ENCODE measurements at places on chromosomes 6 and 20. TPM values are rescaled to one million over a fixed set of nuclear protein-coding genes. Genes with fewer than 3 reads are reported as not detected.

CFB gene
- 13.6 TPM for total RNA-seq

GRCh38 chr6:37942606-37943376 lies 123.3 kb downstream of the ZFAND3 start:
- no peak for DNase-seq

DNA sequence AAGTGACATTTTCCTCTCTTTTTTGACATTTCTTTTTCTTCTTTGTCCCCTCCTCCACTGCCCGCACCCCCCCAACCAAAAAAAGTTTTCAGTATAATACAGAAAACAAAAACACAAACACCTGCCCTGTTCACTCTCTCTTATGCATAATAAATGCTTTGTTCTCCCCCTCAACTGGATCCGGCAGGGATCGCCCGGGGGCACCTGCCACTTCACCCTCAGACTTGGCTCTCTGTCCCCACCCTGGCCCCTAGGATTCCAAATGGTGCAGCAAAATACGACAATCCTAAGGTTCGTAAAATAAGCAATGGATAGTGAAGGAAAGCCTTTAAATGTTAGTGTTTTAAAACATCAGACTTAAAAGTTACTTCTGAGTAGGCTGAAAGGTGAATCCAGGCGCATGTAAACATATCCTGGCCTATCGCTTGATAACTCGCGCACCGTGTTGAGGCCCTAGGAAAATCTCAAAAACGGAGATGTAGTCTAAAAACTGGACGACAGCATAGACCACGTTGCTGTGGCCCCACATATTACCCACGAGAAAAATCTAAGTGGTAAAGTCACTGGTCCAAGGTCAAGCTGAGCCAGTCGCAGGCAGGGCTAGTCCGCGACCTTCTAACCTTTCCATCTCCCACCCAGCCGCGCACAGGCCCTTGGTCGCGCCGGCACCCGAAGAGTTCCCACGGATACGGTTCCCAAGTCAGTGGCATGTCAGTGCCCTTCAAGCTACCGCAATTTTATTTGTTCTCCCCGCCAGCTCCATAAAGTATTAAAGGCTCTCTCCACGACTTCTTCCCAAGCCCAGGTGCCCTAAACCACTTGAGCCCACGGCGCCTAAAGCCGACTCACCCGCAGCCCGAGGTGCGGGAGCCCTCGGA lies 130.8 kb downstream of the OGFRL1 start:
- no peak for DNase-seq

- DNase-seq = no peak
Measured at GRCh38 chr6:33901822-33902456, 98.1 kb upstream of the MLN start.

Data from type B pancreatic cell (in vitro differentiated cells).